ENCODE measurements at places on chromosomes 1 and 21. TPM values are rescaled to one million over a fixed set of nuclear protein-coding genes. Genes with fewer than 3 reads are reported as not detected.
A peak's percentile ranks its signal among the peaks of the same experiment; 100 is the strongest.

Gene ROR1
- total RNA-seq, result 2.5 TPM

DNA sequence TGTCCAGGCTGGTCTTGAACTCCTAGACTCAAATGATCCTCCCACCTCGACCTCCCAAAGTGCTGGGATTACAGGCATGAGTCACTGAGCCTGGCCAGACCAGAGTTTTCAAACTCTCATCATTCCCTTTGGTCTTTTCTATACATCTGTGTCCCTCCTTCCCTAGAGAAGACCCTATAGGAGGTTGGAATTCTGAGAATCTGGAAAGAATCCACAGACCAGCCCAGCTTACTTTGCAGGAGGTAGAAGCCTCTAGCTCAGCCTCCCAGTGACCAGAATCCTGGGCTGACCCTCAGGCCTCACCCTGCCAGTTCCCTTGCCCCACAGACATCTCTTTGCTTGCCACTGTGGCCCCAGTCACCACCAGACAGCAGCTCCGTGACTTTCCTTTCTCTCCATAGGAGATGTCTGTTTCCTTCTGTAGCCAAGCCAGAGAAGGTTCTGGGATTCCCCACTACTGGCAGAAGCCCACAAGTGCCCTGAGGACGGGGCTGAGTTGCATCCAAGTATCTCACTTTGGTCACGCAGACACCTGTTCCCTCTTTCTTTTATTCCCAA is 34.7 kb upstream of the KHDRBS1 start:
- H3K4me1 ChIP-seq, result no peaks in the 10 kb centered on the region
- no peaks in the 10 kb centered on the region for H3K36me3 ChIP-seq
- H3K27me3 ChIP-seq, result no peaks in the 10 kb centered on the region
- DNase-seq, result no peak

DNA sequence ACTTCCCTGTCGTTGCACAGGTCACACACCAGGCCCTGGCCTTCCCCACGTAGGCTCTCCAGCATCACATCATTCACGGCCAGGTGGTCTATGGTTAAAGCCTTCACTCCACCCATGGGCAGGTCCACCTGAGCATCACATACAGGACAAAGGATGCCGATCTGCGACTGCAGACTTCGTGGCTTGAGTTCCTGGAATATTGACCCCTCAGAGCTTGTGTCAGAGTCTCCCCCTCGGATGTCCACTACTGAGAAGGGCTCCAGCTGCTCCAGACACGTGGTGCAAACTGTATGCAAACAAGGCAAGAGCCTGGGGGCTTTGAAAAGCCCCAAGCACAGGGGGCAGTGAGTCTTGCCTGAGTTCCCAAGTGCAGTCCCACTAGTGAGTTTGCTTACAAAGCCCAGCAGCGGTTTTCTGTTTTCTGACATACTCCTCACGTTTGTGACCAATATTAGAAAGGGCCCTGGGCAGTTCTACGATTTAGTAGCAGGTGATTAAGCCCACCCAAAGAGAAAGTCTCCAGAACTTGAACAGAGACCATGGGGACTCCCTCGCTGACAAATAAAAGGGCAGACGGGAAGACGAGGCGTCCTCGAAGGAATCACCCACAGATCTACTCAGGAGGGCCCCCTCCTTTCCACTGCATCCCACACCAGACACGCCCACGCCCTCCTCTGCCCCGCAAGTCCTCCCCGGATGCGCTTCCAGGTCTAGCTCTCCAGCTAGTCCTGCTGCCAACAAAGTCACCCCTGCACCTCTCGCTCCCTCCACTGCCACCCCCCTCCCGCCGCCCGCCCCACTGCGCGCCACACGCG is 568 bp downstream of the TRIM45 start:
- peaks cover 70% of the 10 kb centered on the region for H3K4me1 ChIP-seq
- H3K27ac ChIP-seq, result peak overlapping the region; percentile 97
- no peaks in the 10 kb centered on the region for H3K27me3 ChIP-seq
- H3K36me3 ChIP-seq, result peaks cover under 1% of the 10 kb centered on the region

DNA sequence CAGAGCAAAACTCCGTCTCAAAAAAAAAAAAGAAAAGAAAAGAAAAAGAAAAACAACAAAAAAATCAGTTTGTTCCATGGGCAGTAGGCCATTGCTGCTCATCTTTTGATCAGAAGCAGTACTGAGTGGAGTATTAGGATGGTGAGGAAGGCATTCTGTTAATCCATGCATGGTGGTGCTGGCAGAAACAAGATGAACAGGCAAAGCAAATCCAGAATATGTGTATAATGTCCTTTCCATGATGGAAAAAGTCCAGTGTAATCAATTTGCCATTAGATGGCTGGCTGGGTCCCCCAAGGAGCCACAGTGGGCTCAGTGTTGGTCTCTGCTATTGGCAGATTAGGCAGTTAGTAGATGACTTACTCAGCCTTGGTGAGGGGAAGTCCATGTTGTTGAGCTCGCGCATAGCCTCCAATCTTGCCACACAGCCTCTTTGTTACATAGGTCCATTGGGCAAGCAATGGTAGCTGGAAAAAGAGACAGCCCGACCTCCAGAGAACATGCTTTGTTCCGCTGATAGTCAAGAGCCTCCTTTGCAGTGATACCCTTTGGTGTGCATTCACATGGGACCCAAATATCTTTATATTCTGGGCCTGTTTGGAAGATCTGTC is 23.3 kb downstream of the H3-3A start:
- H3K4me3 ChIP-seq, result no peak overlapping the region
- no peaks in the 10 kb centered on the region for H3K36me3 ChIP-seq
- DNase-seq, result no peak
- no peak overlapping the region for H3K27ac ChIP-seq

- H3K4me1 ChIP-seq, result peaks cover 48% of the 10 kb centered on the region
- peak; percentile 40 for DNase-seq
- H3K36me3 ChIP-seq, result peaks cover 38% of the 10 kb centered on the region
- H3K4me3 ChIP-seq, result no peak overlapping the region
- H3K27me3 ChIP-seq, result no peaks in the 10 kb centered on the region
Observed at GRCh38 chr1:12407050-12407961, 177.5 kb downstream of the VPS13D start.

Gene C1orf94
- total RNA-seq, result not detected

- H3K27me3 ChIP-seq, result no peaks in the 10 kb centered on the region
- H3K4me1 ChIP-seq, result peaks cover 35% of the 10 kb centered on the region
- H3K27ac ChIP-seq, result no peak overlapping the region
- H3K36me3 ChIP-seq, result no peaks in the 10 kb centered on the region
Observed at GRCh38 chr1:223716302-223716862, 4.0 kb downstream of the CAPN2 start.

- no peaks in the 10 kb centered on the region for H3K4me1 ChIP-seq
- H3K36me3 ChIP-seq, result no peaks in the 10 kb centered on the region
- H3K27ac ChIP-seq, result no peak overlapping the region
- no peaks in the 10 kb centered on the region for H3K27me3 ChIP-seq
- DNase-seq, result no peak
- no peak overlapping the region for H3K4me3 ChIP-seq
Observed at GRCh38 chr1:76500116-76500515, 367.2 kb upstream of the ST6GALNAC5 start.

Gene PRDX1
- 554 TPM for total RNA-seq

- H3K27me3 ChIP-seq, result no peaks in the 10 kb centered on the region
- no peak overlapping the region for H3K27ac ChIP-seq
- H3K4me3 ChIP-seq, result no peak overlapping the region
- no peak for DNase-seq
- H3K4me1 ChIP-seq, result no peaks in the 10 kb centered on the region
Observed at GRCh38 chr21:36232641-36233040, 76.0 kb downstream of the DOP1B start.

Gene OLFM3
- total RNA-seq, result not detected

Gene SPATA21
- not detected for total RNA-seq

Gene TIE1
- 19.6 TPM for total RNA-seq

All from gastrocnemius medialis (tissue), 4 donors.